ENCODE measurements at places on chromosomes 12 and 14.
A peak's percentile ranks its signal among the peaks of the same experiment; 100 is the strongest.

DNA sequence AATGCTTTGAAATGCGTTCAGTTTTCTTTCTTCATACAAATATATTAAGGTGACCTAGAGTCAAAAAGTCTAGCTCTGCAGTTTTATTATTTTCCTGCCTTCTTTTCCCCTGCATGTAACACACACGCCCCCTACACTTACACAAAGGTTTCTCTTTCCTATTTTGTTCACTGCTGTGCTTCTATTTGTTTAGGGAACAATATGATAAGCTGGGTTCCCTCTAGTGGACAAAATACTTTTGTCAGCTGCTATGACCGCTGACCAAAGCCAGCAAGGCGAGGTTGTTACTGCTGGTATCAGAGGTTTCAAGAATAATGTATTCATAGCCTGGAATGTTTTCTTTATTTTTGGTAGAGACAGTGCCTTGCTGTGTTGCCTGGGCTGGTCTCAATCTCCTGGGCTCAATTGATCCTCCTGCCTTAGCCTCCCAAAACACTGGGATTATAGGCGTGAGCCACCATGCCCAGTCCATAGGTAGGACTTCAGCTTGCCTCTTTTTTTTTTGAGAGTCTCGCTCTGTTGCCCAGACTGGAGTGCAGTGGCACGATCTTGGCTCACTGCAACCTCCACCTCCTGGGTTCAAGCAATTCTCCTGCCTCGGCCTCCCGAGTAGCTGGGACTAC is 33.4 kb downstream of the FNTB start:
- peak; percentile 76 for DNase-seq

GRCh38 chr14:52124791-52125684 is 56.2 kb upstream of the NID2 start:
- DNase-seq: peak; percentile 76

GRCh38 chr14:64174922-64175782 is 119.0 kb downstream of the ESR2 start:
- DNase-seq: no peak

DNA sequence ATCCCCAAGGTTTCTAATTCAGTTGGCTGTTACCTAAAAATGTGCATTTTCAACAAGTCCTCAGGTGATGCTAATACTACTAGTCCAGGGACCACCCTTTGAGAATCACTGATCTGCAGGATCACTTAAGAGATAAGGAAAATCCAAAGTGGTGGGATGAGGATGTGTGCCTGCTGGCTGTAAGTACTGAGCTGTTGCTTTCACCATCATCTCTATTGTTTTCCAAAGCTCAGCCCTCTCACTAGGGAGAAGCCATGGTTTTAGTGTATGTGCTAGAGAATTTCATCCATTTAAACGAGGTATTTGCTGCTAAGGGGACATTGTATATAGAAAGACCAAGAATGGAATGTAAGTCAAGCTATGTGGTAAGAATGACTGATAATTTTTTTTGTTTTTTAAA is 202.3 kb downstream of the KIF21A start:
- no peak for DNase-seq

DNA sequence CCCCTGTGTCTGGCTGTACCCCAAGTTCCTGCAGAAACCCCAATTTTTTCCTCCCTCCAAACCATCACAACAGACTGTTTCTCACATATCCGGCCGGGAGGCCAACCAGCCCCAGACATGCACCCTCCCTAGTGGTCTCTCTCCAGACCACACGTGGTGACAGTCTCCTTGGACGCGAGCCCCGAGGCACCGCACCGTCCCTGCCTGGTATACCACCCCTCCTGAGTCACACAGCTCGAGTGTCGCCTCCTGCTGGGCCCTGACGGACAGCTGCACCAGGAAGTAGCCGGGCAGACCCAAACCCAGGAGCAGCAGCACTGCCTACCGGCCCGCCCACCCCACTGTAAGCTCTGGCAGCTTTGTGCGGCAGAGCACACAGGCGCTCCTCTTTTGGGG is 97.4 kb downstream of the RFLNA start:
- peak; percentile 88 for DNase-seq

- peak; percentile 12 for DNase-seq
Measured at GRCh38 chr14:89826596-89826995, 127.9 kb downstream of the EFCAB11 start.

DNA sequence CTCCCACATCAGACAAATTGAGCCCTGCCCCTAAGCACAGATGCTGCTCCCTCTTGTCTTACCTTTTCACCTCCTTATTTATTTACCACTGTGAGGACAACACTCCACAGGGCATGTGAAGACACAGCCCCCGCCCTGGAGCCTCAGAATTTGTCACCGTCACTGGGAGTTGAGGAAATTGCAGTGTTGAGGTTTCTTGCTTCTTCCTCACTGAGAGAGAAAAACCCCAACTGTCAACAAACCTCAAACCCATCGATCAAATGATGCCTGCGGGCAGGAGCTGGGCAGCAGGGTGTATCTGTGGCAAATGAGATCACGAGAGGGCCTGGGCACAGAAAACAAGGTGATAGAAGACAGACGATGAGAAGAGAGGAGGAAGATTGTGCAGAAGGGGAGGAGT is 30.5 kb upstream of the PLEKHG3 start:
- DNase-seq: peak; percentile 82

GRCh38 chr14:74875941-74876913 is at the start of gene PROX2:
TSS of gene PROX2 (minus strand) at chr14:74876145. CDS start at chr14:74863834, 12,311 bp downstream.
- no peak for DNase-seq

- no peak for DNase-seq
Measured at GRCh38 chr14:91021991-91022621, 38.3 kb downstream of the RPS6KA5 start.

DNA sequence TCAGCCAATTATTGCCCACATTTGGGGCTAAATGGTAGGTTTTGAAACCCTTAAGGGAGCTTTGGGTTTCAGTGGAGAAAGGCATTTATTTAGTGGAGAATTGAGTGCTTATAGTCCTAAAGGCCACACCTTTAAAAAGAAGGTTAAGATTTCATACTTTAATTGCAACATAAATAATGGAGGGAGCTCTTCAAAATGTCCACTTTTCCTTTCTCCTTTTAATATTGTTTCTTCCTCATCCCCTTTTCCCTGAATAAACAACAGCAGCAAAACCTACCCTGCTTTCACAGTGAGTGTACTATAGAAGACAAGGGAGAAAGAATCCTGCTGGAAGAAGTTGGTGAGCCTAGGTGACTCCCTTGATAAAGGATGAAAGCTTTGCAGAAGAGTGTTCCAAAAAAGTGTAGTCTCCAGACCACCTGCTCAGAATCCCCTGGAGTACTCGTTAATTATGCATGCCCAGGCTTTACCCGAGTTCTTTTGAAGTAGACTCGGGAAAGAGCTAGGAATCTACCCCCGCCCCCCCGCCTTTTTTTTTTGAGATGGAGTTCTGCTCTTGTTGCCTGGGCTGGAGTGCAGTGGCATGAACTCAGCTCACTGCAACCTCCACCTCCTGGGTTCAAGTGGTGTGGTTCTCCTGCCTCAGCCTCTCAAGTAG is 11.5 kb upstream of the EID3 start:
- DNase-seq: peak; percentile 51

DNA sequence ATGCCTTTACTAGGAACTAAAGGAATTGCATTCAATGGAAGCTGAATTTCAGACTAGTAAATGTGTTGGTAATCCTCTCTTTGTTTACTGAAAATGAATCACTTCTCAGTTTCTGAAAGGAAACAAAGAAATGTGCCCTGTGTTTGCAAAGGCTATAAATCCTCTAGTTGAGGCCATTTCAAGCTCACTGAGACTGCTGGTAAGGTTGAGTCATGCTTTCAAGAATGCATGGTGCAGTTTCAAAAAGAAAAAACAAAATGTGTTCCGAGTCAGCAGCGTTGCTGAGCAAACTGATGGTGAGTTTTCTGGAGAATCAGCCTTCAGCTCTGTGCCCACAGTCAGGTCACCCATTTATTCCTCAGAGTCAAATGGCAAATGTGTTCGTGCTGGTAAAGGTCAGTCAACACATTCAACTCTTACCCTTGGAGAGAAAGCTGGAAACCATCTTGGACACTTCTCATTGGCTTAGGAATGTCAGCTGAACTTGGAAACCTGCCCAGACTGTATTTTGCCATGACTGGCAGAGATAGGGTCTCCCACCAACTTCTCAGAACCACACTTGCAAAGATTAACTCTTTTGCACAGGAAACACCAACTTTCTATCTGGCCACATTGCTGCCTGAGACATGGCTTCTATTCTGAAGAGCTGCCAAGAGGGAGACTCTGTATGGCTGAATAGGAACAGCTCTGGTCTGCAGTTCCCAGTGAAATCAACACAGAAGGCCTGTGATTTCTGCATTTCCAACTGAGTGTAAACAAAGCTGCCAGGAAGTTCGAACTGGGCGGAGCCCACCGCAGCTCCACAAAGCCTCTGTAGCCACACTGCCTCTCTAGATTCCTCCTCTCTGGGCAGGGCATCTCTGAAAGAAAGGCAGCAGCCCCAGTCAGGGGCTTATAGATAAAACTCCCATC is 484.4 kb downstream of the ATP23 start:
- peak; percentile 91 for DNase-seq

DNA sequence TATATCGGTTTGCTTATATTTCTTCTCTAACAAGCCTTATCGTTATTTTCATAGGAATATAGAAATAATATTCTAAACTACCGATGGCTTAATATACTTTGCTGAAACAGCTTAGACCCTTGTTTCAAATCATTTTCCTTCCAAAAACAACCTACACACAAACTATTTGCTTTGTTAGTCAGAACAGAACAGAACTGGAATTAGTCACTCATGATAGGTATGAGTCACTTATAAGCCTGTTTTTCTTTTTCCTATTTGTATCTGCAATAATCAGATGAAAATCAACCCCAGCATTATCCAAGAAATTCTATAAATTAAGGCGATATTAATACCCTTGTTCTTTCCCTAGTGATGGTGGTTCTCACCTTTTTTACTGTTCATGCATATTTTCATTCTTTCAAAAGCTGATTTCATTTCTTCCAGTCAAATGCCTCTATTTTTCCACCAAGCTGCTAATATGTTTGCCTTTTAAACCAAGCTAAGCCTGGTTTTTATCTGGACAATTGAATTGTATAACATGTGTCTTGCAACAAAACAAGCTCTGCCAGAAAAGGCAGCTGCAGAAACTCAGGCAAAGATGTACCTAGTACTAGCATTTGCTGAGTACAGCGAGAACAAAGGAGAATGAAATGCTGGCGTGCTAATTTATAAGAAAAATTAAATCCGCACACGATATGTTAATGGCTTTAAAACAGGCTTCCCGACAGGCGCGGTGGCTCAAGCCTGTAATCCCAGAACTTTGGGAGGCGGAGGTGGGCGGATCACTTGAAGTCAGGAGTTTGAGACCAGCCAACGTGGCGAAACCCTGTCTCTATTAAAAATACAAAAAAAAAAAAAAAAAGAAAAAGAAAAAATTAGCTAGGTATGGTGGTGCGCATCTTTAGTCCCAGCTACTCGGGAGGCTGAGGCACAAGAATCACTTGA is 1418.2 kb downstream of the AACS start:
- DNase-seq: no peak

- DNase-seq: peak; percentile 57
Measured at GRCh38 chr12:58804749-58805148, 115.6 kb downstream of the LRIG3 start.

Measured in NCI-H69 (cell line).